ENCODE measurements at places on chromosomes 11 and 22.

GRCh38 chr22:43479301-43479950, 67.6 kb downstream of the MPPED1 start:
- no peak for DNase-seq

GRCh38 chr11:3888876-3889275, 33.4 kb downstream of the STIM1 start:
- DNase-seq: no peak

GRCh38 chr11:111355956-111356659, 23.0 kb downstream of the POU2AF1 start:
- DNase-seq: no peak

DNA sequence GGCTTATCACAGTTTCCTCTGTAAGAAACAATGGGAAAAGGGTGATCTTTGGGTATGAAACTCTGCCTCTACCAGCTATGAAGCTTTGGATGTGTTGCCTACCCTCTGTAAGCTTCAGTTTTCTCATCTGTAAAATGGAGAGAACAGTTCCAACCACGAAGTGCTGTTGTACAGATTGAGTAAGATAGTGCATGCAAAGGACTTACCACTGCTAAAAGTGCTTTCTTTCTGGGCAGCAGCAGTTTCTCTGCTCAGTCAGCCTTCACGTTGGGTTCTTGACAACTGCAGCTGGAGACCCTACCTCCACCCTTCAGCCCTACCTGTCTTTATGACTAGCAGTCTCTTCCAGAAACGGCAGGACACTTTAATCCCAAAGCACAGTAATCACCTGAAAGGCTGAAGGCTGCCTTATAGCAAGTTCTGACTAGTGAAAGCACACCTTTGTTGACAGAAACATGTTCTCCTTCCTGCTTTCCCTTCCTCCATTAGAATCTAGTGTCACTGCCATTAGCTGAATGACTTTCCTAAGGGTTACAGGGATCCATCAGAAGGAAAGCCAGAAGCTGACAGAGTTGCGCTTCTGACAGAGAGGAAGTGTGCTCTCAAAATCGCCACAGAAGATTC, 91.4 kb downstream of the RPL27A start:
- DNase-seq: no peak

- DNase-seq: no peak
Measured at GRCh38 chr11:118715245-118715831, 35.9 kb upstream of the TREH start.

- no peak for DNase-seq
Measured at GRCh38 chr11:15617126-15617525, 502.4 kb downstream of the INSC start.

Data from HS-5 (cell line).